ENCODE measurements at places on chromosomes 13 and 19.

- DNase-seq: no peak
Measured at GRCh38 chr19:7788178-7788932, 25.3 kb downstream of the CLEC4M start.

GRCh38 chr19:10862561-10863106, 8.7 kb upstream of the CARM1 start:
- no peak for DNase-seq

GRCh38 chr13:85661675-85662074, 137.5 kb downstream of the SLITRK6 start:
- DNase-seq: no peak

DNA sequence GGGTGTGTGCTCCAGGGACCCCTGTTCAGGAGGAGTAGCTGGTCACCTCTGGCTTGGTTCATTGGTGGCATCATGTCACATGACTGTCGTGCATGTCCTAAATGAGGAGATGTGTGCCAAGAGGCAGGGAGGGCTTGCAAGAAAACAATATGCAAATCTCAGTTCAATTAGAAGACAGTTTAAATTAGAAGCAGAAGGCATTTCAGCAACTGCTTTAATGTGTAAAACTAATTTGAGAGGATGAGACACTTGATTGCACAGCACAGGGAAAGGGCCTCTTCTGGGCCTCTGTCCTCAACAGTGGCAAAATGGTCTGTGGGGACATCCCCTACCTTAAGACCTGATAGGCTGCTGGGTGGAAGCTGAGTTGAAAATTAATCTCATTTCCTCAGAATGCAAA, 54.6 kb downstream of the SPATA13 start:
- no peak for DNase-seq

DNA sequence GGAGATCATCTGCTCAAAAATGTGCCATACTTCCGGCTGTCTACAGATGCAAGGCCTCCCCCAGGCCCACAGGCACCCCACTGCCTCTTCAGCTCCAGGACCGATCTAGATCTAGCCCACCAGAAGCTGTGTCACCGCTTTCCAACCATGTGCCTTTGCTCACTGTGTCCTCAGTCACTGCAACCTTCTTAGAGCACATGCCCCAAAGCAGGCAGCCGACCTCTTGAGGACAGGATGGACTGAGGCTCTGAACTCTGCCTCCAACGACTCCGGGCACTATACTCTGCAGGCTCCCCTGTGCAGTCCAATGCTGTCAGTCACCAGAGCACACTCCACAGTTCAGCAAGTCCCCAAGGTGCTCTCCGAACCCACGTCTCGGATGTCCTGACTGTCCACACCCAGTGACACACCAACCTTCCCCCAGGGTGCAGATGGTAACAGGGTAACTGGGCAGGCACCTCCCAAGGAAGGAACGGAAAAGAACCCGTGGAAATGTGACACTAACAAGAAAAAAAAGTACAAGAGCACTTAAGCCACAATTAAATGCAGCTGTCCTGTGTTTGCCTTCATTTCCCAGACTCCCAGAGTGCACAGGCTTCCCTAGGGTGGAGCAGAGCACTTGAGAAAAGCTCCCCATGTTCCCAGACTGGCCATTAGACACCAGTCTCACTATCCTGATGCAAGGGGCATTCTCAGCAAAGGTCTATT, 4.8 kb downstream of the STK24 start:
- no peak for DNase-seq

GRCh38 chr13:46994492-46994891, 97.6 kb upstream of the HTR2A start:
- no peak for DNase-seq

GRCh38 chr13:28622286-28622685, 36.6 kb upstream of the POMP start:
- DNase-seq: no peak
